ENCODE measurements at places on chromosomes 5 and 9.

DNA sequence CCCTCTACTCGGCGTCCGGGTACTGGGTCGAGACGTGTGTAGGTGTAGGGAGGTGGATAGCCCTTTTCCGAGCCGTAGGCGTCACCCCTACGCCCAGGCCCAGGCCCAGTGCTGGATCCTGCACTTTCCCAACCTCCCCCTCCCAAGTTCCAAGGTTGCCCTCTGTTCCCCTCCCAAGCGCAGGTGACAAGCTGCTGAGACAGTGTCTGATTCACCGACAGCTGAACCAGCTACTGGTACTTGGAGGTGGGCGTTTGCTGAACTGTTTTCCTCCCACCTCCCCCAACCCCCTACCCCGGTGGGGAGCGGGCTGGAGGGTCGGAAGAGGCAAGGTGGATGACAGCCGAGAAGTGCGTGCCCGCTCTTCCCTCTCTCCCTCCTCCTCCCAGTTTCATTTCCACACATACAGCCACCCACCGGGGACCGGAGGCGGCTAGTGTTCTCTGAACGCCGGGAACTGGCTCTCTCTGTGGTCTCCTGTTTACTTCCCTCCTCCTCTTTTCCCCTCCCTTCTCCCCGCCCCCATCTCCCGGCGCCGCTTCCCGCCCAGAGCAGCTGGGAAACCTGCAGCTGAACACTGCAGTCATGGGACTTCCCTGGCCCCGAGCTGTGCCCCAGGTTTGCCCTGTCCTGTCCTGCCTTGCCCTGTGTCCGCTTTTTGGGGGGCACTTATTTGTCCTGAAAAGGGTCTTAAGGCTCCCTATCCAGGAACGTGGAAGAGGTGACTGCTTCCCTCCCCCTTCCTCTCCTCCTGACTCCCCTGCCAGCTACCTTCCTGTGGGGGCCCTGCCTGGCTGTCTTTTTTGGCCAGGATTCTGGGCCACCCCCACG lies 6.2 kb upstream of the KLF9 start:
- H3K27me3 ChIP-seq: no peaks in the 10 kb centered on the region
- peaks cover 5% of the 10 kb centered on the region for H3K4me1 ChIP-seq
- no peak overlapping the region for H3K27ac ChIP-seq
- DNase-seq: peak; percentile 87
- H3K4me3 ChIP-seq: peak overlapping the region; percentile 78
- no peaks in the 10 kb centered on the region for H3K36me3 ChIP-seq

DNA sequence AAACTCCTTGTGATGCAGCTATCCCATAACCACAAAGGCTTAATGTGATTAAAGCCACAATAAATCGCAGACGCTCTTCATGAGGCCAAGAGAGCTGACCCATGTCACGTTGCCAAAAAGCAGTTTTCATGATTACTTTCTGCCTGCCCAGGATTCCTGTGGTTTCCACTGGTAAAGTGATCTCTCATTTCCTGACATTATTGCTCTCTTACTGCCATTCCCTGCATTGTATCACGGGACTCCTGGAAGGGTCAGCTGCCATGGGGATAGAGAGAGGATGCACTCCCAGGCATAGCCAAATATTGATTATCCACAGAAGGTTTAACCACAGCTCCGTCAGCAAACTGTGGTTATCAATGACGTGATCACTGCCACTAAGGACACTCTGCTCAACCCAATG lies 103.8 kb upstream of the SLC1A3 start:
- H3K4me1 ChIP-seq: no peaks in the 10 kb centered on the region
- no peak overlapping the region for H3K4me3 ChIP-seq
- H3K36me3 ChIP-seq: no peaks in the 10 kb centered on the region
- no peaks in the 10 kb centered on the region for H3K27me3 ChIP-seq

DNA sequence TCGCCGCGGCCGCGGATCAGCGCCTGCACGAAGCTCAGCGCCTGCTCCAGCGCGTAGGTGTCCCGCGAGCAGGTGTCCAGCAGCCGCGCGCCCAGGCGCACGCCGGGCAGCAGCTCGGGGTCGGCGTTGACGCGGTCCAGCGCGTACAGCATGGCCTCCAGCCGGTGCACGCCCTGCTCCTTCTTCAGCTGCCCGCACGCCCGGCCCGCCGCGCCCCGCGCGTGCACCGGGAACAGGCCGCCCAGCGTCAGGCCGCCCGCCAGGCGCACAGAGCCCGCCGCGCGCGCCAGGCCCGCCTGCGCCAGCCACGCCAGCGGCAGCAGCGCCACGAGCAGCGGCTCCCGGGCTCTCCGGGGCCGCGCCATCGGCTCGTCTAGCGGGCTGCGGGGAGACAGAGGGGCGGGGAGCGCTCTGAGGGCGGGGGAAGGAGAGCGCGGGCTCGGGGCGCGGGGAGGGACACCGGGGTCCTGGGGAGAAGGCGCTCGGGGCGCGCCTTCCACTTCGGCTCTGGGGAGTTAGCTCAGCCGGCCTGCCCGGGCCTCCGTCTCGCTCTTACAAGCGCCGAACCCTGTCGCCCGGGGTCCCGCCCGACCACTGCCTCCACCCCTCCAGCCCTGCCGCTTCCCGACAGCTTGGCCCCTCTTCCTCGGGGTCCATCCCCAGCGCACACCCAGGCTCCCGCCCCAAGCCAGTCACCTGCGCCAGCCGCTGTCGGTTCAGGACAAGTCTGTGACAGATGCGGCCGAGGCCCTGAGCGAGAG lies at the start of gene GRM6:
TSS of gene GRM6 (minus strand) at position 741 of the 761 bp plus-strand sequence. CDS start at position 365, 376 bp downstream.
- H3K36me3 ChIP-seq: peaks cover 7% of the 10 kb centered on the region
- DNase-seq: peak; percentile 56
- peak within 1 kb of the TSS; percentile 59 for H3K4me3 ChIP-seq
- H3K27ac ChIP-seq: no peak within 1 kb of the TSS

GRCh38 chr5:74507370-74508005 lies 133.0 kb downstream of the ENC1 start:
- H3K4me3 ChIP-seq: no peak overlapping the region
- H3K27ac ChIP-seq: no peak overlapping the region
- DNase-seq: no peak
- H3K27me3 ChIP-seq: no peaks in the 10 kb centered on the region
- H3K4me1 ChIP-seq: no peaks in the 10 kb centered on the region
- H3K36me3 ChIP-seq: no peaks in the 10 kb centered on the region

GRCh38 chr5:96838201-96839070 lies 30.7 kb upstream of the ERAP1 start:
- H3K27ac ChIP-seq: no peak overlapping the region
- H3K27me3 ChIP-seq: no peaks in the 10 kb centered on the region
- no peaks in the 10 kb centered on the region for H3K4me1 ChIP-seq
- no peaks in the 10 kb centered on the region for H3K36me3 ChIP-seq
- no peak overlapping the region for H3K4me3 ChIP-seq
- DNase-seq: no peak

Measured in H9 (cell line).